ENCODE measurements at places on chromosomes 2 and 18. TPM values are rescaled to one million over a fixed set of nuclear protein-coding genes. Genes with fewer than 3 reads are reported as not detected.
A peak's percentile ranks its signal among the peaks of the same experiment; 100 is the strongest.

DNA sequence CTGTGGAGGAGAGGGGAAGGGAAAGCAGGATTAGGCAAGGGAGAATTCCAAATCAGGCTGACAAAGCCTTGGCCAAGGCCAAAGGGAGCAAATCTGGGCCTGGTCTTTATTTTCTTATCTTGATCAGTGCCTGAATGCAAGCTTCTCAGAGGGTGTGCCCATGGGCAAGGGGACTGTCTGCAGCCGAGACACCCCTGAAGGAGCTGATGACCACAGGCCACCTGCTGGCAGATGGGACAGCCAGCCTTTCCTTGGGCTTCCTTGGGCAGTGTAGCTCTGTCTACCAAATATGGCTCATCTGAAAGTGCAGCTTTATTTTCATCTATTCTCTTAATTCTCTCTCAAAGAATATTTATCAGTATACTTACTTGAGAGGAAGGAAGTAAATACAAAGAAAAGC is 117.0 kb downstream of the PKP4 start:
- peak; percentile 57 for DNase-seq

Gene CCDC178
- 0.29 TPM for total RNA-seq

Gene CRYGC
- total RNA-seq, result not detected

GRCh38 chr2:65142515-65142914 is 12.6 kb upstream of the RAB1A start:
- DNase-seq, result no peak

Gene RGPD4
- 0.23 TPM for total RNA-seq

GRCh38 chr2:191158193-191158592 is 7.4 kb upstream of the STAT4 start:
- DNase-seq, result no peak

GRCh38 chr18:24414349-24415003 is 12.0 kb upstream of the IMPACT start:
- DNase-seq, result no peak

GRCh38 chr2:32516567-32516966 is 111.3 kb upstream of the TTC27 start:
- no peak for DNase-seq

DNA sequence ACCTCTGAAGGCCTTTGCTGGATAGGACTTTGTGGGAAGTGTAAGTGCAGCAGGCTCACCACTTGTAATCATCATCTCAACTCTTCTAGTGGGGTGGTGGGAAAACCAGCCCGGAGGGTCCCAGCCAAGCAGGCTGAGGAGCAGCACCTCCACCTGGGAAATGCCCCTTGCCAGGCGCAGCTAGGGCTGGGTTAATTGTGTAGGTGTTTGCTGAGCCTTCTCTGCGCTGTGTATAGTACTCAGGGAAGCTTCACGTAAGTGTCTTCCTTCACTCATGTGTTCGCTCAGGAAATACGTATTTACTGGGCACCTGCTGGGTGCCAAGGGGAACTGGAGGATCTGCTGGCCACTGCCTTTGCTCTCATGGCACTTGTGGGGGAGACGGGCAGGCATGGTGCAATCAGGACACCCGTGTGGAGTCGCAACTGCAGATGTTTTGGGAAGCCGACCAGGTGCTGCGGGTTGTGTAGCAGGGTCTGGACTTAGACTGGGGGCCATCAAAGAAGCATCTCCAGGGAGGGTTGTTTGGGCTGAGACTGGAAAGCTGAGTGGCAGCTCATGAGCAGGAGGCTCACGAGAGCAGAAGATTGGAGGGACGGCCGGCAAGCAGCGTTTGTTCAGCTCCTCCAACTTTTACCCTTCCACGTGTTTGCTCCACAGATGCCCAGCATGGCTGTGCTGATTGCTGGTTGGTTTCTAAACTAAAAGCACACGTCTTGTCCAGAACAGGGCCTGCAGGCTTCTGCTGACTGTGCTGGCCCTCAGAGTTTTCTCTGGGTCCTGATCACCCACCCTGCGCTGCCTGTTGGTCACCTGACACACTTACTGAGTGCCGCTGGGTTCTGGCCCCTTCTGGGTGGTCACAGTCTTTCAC is 164.6 kb downstream of the LDLRAD4 start:
- DNase-seq, result peak; percentile 40

Gene SLC4A5
- 2.0 TPM for total RNA-seq

Gene NYAP2
- total RNA-seq, result not detected

GRCh38 chr2:43389581-43390466 is 163.4 kb upstream of the ZFP36L2 start:
- no peak for DNase-seq

DNA sequence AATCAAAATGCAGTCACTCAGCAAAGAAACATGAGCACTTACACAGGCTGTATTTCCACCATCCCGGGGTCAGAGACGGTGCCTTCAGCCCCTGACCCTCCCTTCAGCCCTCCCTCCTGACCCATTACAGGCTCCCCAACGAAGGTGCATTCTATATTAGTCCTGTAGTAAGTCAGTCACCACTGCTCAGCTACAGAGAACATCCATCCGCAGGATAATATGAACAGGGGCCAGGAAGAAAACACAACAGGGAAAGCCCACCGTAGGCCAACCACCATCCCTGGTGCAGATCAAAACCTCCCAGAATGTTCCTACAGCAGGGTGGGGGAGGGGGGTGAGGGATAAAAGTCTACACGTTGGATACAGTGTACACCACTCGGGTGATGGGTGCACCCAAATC is 15.1 kb downstream of the PXDN start:
- DNase-seq, result peak; percentile 33

GRCh38 chr2:20419007-20419576 is 27.8 kb upstream of the RHOB start:
- no peak for DNase-seq

- no peak for DNase-seq
Observed at GRCh38 chr2:18368008-18368407, 192.4 kb downstream of the RDH14 start.

GRCh38 chr2:182858671-182859070 is 7.8 kb downstream of the FRZB start:
- no peak for DNase-seq

- DNase-seq, result no peak
Observed at GRCh38 chr2:7452110-7452876, 535.1 kb downstream of the RNF144A start.

DNA sequence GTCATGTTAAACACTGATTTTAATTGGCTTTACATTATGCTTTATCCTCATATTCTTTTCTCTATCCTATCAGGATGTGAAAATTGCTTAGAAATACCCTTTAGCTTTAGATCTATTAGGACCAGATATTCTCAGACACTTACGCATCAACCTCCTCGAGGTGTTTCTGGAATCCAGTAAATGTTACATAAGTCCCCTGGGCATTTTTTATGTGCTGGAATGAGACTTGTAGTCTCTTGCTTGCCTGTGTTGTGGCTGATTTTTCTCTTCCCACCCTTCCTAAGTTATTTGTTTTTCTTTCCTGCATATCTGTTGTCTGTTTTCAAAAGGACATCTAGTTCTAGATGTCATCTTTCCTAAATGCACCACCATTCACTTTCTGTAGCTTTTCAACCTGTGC is 197.1 kb downstream of the CCDC85A start:
- DNase-seq, result no peak

Gene MGAT5
- total RNA-seq, result 78.4 TPM

Measured in endodermal cell (in vitro differentiated cells).